ENCODE measurements at places on chromosomes 4 and X.

DNA sequence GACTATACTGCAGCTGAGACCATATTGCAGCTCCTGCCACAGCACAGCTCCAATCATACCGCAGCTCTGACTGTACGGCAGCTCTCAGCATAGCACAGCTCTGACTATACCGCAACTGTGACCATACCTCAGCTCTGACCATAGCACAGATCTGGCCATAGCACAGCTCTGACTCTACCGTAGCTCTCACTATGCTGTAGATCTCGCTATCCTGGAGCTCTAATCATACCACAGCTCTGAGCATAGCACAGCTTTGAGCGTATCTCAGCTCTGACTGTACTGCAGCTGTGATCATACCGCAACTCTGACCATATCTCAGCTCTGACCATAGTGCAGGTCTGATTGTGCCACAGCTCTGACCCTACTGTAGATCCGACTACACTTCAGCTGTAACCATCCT is 139.2 kb downstream of the ASMT start:
- DNase-seq, result no peak

DNA sequence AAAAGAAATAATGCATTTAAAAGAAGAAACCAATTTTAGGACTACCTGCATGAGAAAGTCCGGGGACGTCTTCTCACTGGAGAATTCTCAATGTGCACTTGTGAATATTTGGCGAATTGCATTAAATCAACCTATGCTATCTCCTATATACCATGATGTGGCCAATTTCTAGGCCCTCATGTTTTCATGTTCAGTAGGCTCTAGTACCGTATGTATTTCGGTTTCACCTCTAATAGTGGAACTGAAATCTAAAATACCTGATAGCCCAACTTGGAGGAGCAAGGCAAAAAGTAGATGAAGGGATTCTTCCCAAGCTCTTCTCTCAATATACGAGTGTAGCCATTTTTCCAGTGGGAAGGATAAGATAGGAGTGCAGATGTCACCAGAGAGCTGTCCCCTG is 11.4 kb upstream of the FGF2 start:
- DNase-seq, result no peak

DNA sequence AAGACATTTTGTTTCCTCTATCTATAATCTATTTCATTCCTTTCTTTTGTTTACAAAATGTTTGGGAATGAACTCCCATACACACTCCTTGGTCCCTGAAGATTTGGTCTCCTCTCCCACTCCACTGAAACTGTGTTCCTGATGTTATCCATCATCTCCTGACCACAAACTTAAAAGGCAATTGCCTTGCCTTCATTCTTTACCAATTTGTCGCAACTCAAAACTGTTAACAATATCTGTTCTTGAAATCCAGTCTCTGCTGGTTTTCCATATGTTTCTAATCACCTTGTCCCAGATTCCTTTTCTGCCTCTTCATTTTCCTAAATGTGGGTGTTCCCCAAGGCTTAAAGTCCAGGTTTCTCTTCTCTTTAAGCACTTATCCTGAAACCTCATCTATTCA is 262.2 kb upstream of the TTC29 start:
- no peak for DNase-seq

GRCh38 chr4:109690690-109691410 is 12.4 kb downstream of the CASP6 start:
- DNase-seq, result peak; percentile 40

GRCh38 chrX:153526042-153526441 is 8.6 kb downstream of the ATP2B3 start:
- DNase-seq, result no peak

- DNase-seq, result no peak
These were observed 1.1 kb upstream of the SEPTIN6 start for GRCh38 chrX:119693996-119694451.

GRCh38 chrX:471281-471680 is 84.6 kb upstream of the PPP2R3B start:
- DNase-seq, result no peak

GRCh38 chr4:139243448-139244365 is 36.3 kb downstream of the MGARP start:
- DNase-seq, result no peak

GRCh38 chrX:32185160-32185559 is 1026.2 kb downstream of the DMD start:
- no peak for DNase-seq

DNA sequence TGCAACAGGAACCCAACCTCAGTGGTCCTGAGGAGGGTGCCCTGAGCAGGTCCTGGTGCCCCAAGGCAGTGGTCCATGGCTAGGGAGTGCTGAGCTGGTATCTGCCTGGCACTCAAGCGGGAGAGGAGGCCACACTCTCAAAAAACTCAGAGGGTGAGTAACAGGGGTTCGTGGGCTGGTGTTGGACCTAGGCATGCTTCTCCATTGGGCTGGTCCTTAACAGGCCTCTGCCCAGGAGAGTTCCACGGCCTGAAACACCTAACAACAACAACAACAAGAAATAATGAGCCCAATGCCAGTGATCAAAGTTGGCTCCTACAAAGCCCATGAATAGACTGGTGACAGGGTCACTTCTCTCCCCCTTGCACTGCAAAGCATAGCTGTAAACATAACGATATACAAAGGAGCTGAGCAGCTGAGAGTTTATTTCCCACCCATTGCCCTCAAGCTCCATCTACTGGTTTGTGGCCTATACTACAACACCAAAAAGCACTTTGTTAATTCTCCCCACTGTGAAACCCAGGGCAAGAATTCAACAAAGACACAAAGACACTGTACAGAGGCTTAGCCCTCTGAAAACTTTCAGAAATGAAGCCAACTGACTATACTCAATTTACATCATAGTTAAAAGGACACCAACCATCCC is 736.1 kb upstream of the ADGRL3 start:
- no peak for DNase-seq

GRCh38 chr4:66223068-66223703 is 552.9 kb upstream of the EPHA5 start:
- DNase-seq, result no peak

- DNase-seq, result no peak
These were observed 18.2 kb downstream of the ATP1B4 start for GRCh38 chrX:120379937-120380681.

GRCh38 chr4:88017516-88018297 is 10.3 kb downstream of the PKD2 start:
- no peak for DNase-seq

- no peak for DNase-seq
These were observed 30.2 kb downstream of the PPP2R3B start for GRCh38 chrX:356385-357034.

DNA sequence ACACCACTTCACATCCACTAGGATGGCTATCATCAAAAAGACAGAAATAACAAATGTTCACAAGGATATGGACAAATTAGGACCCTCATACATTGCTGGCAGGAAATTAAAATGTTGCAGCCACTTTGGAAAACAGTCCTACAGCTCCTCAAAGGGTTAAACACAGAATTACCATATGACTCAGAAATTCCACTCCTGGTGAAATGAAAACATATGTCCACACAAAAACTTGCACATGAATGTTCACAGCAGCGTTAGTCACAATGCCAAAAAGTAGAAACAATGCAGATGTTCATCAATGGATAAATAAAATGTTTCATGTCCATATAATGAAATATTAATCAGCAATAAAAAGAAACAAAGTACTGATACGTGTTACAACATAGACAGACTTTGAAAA is 15.1 kb downstream of the S100G start:
- no peak for DNase-seq

- DNase-seq, result no peak
These were observed 175.3 kb downstream of the BCOR start for GRCh38 chrX:39922488-39922887.

DNA sequence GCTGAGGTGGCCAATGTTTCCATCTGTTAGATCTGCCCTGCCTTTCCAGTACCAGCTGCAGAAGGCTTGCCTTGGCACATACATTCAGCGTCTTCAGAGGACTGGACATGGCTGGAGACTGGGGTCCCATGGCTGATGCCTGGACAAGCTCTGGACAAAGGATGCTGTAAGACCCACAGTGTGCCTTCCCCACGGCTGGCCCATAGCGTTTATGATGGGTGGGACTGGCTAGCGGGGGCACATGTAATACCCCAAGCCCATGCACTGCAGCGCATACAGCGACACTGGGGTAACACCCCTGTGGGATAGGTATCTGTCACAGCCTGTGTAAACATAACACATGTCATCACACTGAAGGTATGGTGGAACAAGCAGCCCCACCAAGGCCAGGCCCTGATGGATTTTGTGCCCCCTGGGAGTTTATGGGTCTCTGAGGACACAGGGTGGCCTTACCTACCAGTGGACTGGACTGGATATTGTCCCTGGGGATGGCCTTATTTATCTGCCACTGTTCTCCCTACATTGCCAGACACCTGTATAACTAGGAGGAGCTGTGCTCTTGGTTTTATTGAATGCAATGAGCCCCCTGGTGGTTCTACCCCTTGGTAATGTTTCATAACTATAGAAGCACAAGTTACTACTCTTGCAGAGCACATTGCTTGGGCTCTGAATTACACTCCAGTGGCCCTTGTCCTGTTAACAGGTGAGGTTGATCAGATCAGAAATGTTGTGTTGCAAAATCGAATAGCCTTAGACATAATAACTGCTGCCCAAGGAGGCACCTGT is 34.3 kb upstream of the TACR3 start:
- no peak for DNase-seq

DNA sequence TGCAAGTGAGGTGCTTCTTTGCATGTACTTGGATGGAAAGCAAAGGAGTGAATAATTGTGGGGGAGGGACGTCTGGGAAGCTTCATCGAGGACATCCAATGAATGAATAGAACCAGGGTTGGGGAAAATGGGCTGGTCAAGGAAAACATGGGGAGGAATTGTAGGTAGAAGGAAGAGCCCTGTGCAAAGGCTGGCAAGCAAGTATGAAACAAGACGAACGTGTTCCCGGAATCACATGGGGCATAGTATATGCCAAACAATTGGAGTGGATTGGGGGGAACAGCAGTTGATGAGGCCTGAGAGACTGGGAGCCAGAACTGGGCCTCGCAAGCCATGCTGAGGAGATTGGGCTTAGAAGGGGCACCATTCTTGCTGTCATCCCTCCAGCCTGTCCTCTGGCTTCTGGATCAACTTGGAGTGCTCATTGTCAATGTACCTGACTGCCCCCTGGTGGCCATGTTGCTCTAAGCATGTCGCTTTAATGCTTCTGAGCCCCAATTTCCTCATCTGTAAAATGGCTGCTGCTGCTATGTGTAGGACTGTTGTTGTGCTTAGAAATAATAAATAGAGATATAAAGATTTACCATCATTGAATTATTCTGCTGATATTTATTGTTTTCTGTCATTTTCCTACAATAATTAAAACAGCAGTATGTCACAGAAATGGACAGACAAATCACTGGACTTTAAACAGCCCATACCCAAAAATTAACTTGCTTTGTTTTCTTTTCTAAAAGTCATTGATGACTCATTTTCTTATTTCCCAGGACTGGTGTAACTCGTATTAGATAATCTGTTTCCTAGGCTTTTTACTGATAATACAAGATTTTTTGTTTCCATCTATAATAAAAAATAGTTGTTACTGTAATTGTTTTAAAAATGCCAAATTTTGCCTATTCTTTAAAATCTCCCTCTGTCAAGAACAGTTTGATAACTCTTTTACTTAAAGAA is 66.4 kb downstream of the JADE3 start:
- DNase-seq, result peak; percentile 62

GRCh38 chr4:14711259-14711658 is 291.0 kb upstream of the CPEB2 start:
- DNase-seq, result no peak

All from CD4-positive, alpha-beta T cell treated with Interleukin-21 for 1 hour (primary cell).